ENCODE measurements at places on chromosomes 3 and 15.

GRCh38 chr3:41404582-41404981, 205.3 kb downstream of the CTNNB1 start:
- no peak for DNase-seq

DNA sequence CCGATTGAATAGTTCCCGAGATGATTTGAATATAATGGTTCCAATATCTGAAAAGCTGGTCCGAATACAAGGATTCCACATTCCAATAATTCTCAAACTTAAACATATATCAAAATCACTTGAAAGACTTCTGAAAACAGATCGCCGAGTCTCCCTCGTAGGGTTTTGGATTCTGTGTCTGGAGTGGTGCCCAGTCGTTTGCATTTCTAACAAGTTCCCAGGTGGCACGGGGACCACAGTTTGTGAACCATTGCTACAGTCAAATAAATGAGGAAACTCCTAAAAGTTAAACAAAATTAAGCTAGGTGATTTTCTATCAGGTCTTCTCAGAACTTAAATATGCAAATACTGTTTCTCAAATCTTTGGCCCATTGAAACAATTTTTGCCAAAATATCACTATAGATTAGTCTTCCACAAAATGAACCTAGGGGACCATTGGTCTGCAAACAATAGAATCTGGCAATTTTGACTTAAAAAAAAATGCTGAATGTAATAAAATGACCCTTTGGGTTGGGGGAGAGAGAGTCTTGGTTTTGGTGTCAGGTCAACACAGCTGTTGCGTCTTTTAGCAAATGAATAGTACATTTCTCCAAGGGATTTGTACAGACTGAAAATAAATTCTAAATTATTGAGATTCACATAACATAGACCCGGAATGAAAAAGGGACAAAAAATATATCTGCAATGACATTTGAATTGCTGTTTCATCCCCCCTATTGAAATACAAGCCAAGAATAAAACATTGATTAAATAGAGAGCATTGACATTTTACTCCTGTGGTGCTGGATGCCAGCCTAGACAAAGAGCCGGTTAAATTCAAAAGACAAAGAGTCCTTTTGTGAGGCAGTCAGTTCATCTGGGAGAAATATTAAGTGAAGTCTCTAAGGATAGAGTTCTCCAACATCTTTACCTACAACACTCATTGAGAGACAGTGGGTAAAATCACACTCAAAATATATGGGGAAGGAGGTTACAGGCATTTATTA, 175.7 kb upstream of the ADAMTS9 start:
- DNase-seq, result no peak

DNA sequence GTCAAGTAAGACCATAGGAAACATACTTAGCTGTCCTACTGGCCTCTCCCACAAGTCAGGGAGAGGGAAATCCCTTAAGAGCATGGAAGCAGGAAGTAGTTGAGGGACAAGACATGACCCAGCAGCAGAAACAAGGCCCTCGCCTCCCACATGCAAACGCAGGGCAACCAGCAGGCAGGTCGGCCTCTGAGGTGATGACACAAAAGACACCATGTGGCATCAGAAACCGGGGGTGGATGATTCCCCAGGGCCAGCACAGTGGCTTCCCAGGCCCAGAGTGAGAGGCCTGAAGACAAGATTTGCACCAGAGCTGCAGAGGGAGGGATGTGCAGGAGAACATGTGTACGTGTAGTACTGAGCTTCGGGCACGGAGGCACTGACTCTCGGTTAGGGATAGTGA, 26.3 kb downstream of the PXYLP1 start:
- no peak for DNase-seq

DNA sequence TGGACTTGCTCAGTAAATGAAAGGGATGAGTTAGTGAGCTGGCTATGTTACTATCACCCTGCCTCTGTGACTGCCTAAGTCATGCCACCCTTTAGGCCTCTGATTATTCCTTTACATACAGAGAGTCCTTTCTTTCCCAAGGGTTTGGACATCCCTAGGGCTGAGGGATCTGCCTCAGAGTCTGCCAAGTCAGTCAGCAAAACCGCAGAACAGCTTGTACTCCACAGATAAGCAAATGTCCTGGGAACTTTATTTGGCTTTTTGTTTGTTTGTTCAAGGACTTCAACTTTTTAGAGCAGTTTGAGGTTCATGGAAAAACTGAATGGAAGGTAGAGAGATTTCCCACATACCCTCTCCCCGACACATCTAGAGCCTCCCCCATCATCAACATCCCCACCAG, 82.6 kb upstream of the TRIM42 start:
- no peak for DNase-seq

GRCh38 chr15:100095541-100096247, 246.1 kb downstream of the ADAMTS17 start:
- no peak for DNase-seq

DNA sequence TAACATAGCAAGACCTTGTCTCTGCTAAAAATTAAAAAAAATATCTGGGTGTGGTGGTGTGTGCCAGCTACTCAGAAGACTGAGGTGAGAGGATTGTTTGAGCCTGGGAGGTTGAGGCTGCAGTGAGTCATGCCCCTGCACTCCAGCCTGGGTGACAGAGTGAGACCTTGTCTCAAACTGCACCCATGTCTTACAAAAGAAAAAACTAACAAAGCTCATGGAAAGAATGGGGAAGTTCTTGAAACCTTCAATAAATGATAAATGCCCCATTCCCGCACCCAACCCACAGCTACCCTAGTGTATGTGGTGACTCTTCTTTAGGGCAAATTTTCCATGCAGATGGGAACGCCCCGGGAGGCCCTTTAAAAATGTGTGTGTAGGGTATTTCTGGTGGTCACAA, 28.3 kb downstream of the RPLP1 start:
- no peak for DNase-seq

- no peak for DNase-seq
Observed at GRCh38 chr15:59424616-59425015, 13.4 kb upstream of the FAM81A start.

DNA sequence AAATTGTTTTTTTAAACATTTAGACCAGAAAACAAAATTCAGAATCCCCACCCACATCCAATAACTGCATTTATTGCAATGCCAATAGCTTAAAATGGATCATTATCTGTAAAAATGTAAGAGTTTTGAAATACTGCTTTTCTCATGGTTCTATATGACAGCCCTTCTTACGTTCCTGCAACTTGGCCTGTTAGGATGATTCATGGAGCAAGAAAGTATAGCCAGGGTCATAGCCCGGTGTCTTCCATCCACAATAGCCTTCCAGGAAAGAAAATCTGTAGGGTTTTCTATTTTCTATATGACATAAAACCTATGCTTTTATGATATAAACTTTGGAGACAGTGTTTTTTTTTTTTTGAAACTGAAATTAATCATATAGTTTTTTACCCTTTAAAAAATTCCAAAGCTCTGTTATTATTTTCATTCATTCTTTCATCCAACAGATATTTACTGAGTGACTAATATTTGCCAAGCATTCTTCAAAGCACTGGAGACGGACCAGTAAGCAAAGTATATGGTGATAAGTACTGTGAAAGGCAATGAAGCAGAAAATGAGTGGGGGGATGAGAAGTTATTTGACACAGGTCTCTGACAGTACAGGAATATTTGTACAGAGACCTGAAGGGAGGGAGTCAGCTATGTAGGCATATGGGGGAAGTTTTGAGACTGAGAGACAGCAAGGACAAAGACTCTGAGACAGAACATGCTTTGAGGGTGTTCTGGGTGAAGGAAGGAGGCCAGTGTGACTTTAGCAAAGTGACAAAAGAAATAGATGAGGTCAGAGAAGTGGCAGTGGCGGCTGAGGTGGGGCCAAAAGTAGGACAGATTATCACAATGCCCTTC, 29.0 kb upstream of the SLC2A2 start:
- no peak for DNase-seq

- no peak for DNase-seq
Observed at GRCh38 chr3:187902936-187903335, 157.7 kb upstream of the BCL6 start.

- no peak for DNase-seq
Observed at GRCh38 chr3:35639254-35640186, at the start of gene ARPP21. Gene ARPP21, plus strand, starts transcription at chr3:35639525. Its CDS starts 42,227 bp downstream, at chr3:35681752.

DNA sequence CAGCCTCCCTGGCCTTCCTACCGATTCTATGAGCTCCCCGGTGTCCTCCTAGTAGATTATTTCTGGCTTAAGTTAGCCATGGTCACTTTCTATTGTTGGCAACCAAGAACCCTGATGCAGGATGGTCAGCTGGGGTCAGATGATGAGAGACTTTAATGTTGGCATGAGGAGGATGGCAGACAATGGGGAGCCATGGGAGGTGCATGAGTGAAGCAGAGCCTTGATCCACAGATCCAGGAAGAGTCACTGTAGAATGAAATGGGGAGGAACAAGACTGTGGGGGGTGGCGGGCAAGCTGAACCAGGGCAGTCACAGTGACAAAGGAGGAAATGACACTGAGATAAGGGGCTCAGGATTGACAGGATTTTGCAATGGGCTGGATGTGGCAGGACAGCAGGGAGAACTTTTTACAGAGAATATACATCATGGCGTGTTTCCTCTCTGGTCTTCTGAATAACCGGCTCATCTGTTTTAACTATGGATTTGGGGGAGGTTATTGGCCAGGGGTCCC, 60.9 kb downstream of the RPLP1 start:
- DNase-seq, result no peak

DNA sequence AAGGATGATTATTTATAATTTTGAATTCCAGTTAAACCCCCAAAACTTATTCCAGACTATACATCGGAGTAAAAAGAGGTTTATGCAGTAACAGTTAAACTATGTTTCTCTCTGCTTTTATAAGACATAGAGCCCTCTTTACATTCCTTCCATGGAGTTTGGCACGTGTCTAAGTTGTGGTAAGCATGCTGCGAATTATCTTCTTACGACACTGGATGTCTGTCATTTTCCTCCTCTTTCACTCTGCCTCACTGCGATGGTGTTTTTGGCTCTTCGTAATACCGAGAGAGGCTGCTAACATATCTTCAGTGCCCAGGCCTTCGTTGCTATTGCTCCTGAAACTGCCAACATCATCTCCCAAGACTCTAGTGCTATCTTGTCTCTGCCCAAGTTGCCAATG, 83.9 kb upstream of the TGFBR2 start:
- no peak for DNase-seq

GRCh38 chr3:152211655-152212054, 57.1 kb upstream of the MBNL1 start:
- DNase-seq, result no peak

GRCh38 chr15:97984157-97984556, 23.7 kb downstream of the ARRDC4 start:
- DNase-seq, result no peak

DNA sequence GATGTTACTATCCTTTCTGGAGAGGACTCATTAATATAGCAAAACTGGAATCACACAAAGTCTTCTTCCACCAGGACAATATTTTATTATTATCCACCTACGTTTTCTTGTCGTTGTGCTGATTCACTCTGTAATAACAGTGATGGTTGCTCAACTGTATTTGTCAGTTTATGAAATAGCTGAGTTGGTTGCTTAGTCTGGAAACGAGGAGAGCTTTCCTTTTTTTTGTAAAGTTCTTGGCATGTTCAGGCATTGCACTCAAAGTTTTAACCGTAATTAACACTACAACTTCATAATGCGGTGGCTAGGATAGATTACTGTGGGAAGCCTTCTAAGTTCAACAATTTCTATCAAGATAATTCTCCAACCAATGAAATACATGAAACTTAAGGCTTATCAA, 131.2 kb downstream of the RAP2B start:
- no peak for DNase-seq

GRCh38 chr3:130085881-130086280, 4.2 kb downstream of the ALG1L2 start:
- no peak for DNase-seq

DNA sequence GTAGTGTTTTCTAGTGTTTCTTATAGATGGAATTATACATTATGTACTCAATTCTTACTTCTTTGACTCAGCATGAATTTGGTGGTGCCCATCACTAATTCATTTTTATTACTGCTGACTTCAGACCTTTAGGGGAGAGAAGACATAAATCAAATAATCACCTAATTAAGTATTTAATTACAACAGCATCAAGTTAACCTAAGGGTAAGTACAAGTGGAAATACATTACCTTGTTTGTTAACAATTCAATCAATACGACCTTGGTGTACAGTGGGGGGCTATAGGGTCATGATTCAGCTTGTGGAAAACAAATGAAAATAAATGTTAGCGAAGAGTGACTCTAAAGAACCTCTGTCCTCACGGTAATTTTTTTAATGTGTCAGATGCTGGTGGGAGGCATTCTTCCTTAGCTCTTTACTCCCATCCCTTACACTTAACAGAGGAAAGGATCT, 538 bp upstream of the CAPN7 start:
- no peak for DNase-seq

DNA sequence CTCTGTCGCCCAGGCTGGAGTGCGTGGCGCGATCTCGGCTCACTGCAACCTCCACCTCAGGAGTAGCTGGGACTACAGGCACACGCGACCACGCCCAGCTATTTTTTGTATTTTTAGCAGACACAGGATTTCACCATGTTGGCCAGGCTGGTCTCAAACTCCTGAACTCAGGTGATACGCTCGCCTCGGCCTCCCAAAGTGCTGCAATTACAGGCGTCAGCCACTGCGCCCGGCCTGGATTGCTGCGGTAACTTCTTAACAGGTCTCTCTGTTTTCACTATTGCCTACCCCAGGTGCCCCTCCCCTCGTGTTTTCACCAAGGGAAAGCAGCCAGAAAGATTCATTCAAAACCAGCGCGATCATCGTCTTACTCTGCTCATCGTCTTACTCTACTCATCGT, 10.5 kb downstream of the ADAMTS7 start:
- DNase-seq, result no peak

DNA sequence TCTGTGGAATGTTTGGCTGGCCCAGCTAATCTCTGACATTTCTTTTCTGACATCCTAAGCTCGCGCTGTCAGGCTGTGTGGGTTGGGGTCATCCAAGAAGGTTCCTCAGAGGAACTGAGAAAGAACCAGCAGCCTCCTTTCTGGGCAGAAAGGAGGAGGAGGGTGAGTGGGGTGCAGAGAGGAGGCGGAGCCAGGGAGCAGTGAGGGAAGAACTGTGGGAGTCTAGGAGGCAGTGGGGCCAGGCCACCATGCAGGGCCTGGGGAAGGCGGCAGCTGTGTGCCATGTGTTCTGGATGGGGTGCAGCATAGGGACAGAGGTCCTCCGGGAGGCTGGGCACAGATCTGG, 5.3 kb downstream of the SEMA7A start:
- DNase-seq, result no peak

DNA sequence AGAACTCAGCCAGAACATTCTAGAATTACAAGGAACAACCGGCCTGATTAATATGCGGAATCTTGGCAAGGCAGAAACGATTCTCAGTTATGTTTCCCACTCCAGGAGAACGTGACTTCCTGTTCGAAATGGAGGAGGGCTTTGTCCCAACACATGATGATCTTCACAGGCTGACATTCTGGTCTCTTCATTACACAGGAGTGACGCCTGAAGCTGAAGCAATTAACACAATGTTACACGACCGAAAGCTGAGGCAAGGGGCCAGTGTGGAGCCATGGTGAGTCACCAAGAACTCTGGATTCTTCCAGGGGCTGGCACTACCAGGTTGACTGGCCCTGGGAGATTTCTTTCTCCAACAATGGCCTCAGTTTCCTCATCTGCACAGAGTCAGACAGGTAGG, 40.9 kb downstream of the RFTN1 start:
- no peak for DNase-seq
